ENCODE measurements at places on chromosomes 1 and 21.

DNA sequence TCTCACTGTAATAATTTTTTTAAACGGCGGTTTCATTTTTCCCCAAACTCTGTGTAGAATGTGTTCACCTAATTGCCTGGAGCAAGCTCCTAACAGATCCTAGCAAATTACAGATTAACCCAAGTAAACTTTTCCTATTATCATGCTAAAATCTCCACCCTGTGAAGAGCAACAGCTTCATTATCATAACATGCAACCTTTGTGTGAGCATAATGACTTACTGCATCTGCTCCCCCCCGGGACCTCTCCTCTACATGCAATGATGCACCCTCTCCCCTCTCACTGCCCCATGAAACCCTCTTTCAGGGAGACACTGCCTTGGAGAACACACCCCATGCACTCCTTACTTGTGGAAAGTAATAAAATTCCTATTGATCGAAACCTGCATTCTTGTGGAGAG is 717.0 kb upstream of the TMPRSS15 start:
- no peak for DNase-seq

GRCh38 chr1:55861676-55862340 is 646.6 kb upstream of the USP24 start:
- DNase-seq, result no peak

GRCh38 chr1:155651861-155652661 is 36.5 kb downstream of the YY1AP1 start:
- DNase-seq, result no peak

- no peak for DNase-seq
These were observed 47.5 kb upstream of the ITPKB start for GRCh38 chr1:226786550-226786949.

DNA sequence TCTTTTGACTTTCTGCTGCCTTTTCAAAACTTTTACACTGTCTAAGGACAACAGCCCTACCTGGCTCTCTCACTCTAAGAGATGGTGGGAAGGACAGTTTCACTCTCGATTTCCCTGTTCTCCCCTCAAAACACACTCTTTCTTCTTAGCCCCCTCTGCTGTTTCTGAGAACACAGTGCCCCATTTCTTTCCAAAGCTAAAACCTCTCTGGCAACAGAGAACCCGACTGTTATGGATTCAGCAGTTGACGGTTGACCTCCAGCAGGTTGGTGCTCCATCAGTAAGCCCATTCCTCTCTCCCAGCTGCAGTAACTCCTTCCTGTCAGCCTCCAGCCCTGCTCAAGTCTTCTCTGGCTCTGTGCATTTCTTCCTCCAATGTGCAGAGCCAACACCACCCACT is 88.2 kb upstream of the ABCD3 start:
- DNase-seq, result no peak

Measured in right hindlimb (tissue), 1 donor.